ENCODE measurements at places on chromosomes 1 and 21.
A peak's percentile ranks its signal among the peaks of the same experiment; 100 is the strongest.

DNA sequence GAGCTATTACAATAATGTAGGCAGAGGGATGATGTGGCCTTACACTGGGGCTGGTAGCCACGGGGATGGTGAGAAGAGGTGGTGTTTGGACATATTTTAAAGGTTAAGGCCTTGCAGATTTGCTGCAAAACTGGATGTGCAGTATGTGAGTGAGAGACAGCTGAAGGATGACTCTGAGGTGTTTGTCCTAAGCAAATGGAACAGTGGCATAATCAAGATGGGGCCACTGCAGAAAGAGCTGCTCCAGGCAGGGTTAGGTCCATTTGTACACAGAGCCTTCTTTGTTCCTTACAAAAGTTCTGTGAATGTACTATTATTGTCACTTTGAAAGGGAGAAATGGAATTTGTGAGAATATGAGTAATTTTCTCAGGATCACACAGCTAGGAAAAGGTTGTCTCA lies 220.4 kb upstream of the ZP4 start:
- DNase-seq: no peak

- DNase-seq: no peak
Observed at GRCh38 chr21:18275781-18276180, 31.1 kb downstream of the CHODL start.

- DNase-seq: no peak
Observed at GRCh38 chr21:43936247-43936967, 71.4 kb downstream of the AGPAT3 start.

DNA sequence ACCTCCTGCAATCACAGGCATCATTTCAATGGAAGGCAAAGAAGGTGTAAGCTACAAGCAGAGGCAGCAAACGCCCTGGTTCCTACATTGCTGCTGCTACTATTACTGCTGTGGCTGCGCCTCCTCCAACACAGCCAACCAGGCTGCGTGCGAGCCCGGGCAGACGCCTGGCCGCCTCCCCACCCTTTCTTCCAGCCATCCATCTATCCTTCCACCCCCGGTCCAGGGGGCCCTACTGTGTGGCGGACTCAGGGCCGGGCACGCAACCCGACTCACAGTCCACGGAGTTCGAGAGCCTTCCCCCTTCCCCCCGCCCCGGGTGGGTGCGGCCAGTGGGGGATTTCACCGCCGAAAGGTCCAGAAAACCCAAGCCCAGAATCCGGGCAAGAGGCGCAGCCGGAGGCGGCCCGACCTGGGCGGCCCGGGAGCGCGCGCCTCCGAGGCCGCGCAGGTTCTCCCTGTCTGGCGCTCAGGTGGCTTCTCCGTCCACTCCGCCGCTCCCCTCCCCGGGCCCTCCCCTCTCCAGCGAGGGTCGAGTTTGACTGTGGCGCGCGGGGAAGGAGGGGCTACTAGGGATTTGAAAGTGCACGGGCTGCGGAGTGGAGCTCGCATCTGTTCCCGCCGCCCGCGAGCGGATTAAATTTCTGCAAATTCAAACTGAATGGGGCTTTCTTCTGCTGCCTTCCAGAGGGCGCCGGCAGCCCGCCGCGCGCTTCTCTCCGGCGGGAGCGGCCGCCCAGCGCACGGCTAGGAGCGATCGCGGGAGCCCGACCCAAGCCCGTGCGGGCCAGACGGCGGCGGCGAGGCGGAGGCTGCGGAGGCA lies at the start of gene HUNK:
Gene HUNK, plus strand, starts transcription at position 569 of the 823 bp plus-strand sequence. CDS start 655 bp downstream, outside the sequence.
- DNase-seq: peak; percentile 16

DNA sequence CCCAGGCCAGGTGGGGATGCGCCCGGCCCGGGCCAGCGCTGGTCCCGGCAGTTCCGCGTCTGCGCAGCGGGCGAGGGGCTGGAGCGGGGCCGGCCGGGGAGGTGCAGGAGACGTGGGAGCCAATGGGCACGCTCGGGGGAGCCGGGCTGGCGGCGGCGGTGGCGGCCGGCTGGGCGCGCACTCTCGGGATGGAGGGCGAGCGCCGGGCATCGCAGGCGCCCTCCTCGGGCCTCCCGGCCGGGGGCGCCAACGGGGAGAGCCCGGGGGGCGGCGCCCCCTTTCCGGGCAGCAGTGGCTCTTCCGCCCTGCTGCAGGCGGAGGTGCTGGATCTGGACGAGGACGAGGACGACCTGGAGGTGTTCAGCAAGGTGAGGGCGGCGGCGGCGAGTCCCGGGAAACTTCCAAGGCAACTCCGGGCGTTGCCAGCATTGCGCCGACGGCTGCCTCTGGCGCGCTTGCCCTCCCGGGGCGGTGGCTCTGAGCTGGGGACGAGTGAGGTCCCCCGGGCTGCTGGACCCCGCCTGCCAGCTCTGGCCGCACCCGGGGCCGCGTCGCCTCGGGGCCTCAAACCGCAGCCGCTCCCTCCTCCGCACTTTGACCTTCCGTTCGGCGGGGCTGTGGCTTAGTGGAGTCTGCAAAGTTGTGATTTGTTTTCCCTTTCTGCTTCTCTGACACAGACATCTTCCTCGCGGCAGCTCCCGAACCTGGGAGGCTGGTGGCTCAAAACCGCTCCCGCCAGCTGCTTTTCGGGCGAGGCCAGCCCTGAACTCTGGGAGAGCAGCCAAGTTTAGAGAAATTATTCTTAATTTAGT lies at the start of gene SNX7:
Gene SNX7, plus strand, starts transcription at position 178 of the 812 bp plus-strand sequence. Its CDS starts 11 bp downstream, at position 189.
- DNase-seq: peak; percentile 36

GRCh38 chr1:22184892-22185612 lies 42.2 kb upstream of the WNT4 start:
- no peak for DNase-seq

DNA sequence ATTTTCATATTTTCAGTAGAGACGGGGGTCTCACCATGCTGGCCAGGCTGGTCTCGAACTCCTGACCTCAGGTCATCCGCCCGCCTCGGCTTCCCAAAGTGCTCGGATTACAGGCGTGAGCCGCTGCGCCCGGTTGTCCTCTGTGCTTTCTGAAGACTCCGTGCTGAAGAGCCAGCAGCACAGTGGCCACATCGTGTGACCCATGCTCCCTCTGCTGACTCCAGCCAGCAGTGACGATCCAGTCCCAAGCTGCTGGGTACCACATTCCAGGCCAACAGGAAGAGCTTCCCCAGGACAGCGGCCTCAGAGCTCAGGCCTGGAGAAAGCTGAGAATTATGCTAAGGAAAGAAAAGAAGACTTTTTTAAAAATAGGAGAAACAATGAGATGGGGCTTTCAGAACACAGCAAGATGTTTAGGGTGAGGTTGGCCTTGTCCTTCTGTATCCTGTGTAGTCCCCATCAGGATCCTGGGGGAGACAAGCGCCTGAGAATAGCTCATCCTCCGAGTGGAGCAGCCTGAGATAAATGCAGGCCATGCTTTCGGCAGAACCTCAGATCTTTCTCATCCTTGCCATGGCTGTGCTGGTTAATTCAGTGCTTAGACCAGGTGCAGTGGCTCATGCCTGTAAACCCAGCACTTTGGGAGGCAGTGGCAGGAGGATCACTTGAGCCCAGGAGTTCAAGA lies 207.1 kb downstream of the SLC35F3 start:
- DNase-seq: peak; percentile 6

DNA sequence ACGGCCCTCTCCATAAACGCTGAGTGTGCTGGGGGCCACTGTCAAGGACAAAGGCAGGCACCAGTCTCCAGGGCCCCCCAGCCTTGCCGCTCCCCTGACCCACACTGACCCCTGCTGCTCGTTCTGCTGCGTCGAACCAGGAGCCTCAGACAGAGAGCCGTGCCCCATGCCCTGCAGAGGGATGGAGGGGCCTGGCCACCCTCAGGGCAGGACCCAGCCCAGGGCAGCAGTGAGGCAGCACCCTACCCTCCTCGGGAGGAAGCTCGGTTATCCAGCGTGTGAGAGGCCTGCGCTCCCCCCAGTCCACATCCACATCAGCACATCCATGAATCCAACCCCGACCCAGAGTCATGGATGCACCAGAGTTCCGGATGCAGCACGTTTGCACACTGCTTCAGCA lies 15.1 kb downstream of the WDR4 start:
- DNase-seq: no peak

DNA sequence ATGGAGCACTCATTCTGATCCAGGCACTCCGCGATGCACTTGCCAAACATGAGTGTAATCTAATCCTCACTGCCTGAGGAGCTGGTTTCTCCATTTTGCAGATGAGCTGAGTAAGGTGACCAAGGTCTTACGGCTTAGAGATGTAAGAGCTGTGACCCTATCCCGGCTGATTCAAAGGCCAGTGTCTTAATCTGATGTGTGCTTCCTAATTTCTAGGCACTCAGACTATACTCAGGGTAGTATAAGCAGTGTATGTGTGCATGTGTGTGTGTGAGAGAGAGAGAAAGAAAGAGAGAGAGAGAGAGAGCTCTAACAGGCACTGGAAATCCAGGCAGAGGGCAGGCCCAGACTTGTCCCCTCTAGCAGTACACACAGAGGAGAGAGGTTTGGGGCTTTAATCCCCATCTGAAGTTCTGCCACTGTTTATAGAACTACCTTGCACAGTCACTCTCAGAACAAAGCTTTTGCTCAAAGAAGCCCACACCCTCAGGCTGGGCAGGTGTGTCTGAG lies 188.2 kb downstream of the ZBTB18 start:
- DNase-seq: no peak

DNA sequence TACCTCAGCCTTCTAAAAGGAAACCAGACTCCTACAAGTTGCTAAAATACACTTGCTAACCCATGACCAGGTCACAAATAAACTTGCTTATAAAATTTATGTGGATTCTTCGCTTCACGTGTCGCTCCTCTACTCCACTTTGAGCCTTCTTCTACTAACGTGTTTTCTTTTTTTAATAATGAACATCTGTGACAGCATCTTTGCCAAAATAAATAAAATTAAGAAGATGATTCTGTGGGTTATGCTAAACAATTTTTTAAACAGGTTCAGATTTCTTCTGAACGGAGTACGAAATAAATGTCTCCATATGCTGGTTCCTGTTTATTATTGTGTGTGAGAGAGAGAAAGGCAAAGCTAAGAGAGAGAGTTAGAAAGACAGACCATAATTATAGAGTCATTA lies 735.8 kb downstream of the LTN1 start:
- DNase-seq: no peak

DNA sequence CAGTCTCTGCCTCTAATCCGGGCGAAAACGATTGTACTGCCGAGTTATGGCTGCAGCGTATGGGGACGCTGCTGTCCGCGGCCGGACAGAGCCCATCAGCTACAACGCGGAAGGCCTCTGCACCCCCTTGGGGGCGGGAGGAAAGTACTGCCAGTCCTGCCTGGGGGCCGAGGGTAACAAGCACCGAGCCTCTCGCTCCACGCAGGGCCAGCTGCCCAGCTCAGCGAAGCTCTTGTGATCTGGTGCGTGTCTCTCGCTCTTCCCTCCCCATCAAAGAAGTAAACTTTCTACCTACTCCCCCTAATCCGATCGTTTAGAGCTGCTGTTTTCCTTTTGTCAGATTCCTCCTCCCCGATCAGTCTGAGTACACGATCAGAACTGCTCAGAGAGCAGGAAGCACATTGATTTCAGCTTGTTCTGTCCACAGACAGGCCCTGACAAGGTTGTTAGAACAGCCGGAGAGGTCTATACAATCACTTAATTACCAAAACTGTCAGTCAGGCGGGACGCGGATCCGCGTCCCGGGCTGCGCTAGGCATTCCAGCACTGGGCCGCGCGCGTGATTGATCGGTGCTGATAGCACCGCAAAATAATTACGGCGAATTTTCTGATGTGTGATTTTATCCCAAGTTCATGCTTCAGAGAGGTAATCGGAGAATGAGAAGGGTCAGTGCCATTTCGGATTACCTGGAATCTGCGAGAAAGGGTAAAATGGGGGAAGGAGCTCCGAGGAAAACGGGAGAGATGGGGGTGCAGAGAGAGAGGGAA lies 8.7 kb upstream of the BARHL2 start:
- no peak for DNase-seq

DNA sequence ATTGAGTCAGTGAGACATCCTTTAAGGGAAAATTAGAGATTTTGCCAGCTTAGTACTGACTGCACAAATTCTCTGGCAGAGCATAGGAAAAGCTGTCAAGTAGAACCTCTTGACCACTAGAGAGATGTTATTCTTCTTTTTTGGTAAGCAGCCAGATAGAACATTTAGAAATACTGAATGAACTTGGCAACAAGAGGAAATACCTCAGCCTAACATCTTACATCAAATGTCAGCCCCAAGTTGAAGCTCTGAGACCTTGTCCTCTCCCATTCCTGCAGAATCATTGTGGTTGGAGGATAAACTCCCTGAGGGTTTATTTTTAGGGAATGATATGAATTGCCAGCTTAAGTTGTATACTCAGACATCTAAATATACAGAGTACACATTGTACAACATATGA lies 53.5 kb downstream of the MIGA1 start:
- no peak for DNase-seq

DNA sequence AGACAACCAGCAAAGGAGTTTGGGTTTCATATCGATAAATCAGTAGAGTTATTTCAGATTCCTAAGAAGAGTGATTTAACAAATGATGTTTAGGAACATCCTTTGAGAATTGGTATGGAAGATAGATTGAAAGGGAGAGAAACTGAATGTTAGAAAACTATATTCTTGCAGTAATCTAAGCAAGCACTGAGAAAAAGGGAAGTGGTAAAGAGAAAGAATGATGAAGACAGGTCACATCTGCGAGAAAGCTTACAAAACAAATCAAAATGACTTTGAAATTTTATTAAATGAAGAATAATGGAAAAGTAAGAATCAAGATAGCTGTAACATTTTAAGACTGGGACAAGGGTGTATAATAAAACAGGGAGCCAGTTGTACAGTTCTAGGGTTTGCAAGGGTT lies 177.0 kb downstream of the HS2ST1 start:
- DNase-seq: no peak

- no peak for DNase-seq
Observed at GRCh38 chr1:29551123-29551936, 315.0 kb downstream of the PTPRU start.

- DNase-seq: no peak
Observed at GRCh38 chr1:201751872-201752271, 77.1 kb upstream of the IPO9 start.

DNA sequence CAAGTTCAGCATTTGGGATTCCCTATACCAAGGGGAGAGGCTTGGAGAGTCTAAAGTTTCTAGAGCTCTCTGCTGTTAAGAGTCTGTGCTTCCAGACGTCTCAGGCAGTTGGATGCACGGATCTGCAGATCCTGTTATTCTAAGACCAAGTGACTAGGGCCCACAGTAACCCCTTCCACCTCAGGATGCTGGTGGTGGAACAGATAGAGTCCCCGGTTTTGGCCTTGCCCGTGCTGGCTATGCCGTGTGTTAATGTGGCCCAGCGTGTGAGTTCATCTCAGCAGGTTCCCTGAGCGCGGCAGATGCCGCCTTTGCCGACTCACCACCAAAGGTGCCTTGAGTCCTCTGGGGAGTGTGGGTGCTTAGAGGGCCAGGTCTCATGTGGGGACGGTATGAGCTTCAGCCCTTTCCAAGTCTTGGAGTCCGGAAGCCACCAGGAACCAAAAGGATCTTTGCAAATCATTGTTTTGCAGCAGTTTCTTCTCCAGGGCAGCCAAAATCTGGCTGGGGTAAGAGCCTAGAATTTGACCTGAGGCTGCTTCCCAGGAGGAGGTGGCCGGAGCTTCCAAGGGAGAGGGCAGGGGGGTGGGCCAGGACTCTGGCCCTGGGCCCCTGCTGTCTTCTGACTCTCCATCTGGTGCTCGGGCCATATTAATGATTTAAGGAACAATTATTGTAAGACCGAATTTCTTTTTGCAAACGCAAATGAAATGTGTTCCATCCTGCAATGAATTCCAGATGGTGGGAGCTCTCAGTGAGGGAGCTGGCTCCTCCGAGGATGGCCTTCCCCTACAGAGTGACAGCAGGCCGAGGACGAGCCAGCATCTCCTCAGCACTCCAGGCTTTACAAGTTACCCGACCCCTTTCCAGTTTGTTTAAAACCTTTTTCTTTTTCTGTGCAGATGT lies 205.7 kb downstream of the FOXD2 start:
- no peak for DNase-seq

Data from suppressor macrophage treated with lipopolysaccharide for 1 hour (primary cell).